ENCODE measurements at places on chromosomes 12 and 14.
A peak's percentile ranks its signal among the peaks of the same experiment; 100 is the strongest.

- DNase-seq: no peak
These were observed 24.3 kb upstream of the OR6J1 start for GRCh38 chr14:22668417-22668816.

DNA sequence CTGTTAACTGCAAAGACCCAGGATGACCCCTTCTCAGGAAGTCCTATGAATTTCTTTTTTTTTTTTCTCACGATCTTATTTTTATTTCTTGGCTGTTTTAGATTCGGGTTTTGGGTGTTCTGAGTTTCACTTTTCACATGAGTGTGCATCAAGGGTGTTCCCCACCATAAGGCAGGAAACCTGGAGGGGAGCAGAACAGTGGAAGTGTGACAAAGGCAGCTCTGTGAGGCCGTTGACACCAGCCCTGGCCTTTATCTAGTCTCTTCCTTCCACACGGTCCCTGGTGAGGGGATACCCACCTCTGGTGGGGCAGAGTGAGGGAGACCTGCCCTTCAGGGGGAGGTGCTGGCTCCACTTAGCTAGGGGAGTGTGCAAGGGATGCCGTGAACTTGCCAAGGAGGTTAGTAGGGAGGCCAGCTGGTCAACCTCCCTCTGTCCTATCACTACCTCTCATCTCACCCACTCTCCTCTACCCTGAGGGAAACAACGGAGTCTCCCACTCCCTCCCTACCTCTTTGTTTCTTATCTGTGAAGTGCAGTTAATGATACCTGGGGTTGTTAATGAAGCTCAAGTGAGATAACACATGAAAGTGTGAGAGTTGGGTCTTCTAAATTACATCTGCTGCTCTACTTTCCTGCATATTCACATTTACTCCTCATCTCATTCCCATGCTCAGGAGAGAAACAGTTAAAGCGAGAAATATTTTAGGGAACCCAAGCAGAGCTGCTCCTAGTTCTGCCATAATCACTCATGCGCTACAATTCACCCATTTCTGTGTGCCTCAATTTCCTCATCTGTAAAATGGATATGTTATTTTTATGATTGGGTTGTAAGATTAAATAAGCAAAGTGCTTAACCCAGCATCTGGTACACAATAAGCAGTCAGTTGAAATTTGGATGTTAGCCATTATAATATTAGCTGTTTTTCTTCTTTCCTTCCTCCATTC lies 4.4 kb upstream of the GALNT6 start:
- peak; percentile 2 for DNase-seq

GRCh38 chr14:99211410-99211809 lies 60.6 kb downstream of the BCL11B start:
- no peak for DNase-seq

DNA sequence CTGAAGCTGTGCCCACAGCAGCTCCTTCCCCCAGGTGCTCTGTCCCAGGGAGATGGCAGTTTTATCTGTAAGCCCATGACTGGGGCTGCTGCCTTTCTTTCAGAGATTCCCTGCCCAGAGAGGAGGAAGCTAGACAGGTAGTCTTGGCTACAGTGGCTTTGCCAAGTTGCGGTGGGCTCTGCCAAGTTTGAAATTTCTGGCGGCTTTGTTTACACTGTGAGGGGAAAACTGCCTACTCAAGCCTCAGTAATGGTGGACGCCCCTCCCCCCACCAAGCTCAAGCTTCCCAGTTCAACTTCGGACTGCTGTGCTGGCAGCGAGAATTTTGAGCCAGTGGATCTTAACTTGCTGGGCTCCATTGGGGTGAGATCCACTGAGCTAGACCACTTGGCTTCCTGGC lies 124.7 kb downstream of the MSRB3 start:
- no peak for DNase-seq

GRCh38 chr12:4535092-4535491 lies 3.6 kb upstream of the RAD51AP1 start:
- no peak for DNase-seq

- no peak for DNase-seq
These were observed 16.0 kb downstream of the METTL3 start for GRCh38 chr14:21494902-21495762.

GRCh38 chr14:95240859-95241813 lies 78.6 kb downstream of the CLMN start:
- DNase-seq: no peak

All from iPS-NIHi11 (cell line).